Subcutaneous adipose tissue (tissue), 4 donors: ENCODE measurements at places on chromosomes 3 and 15. TPM values are rescaled to one million over a fixed set of nuclear protein-coding genes. Genes with fewer than 3 reads are reported as not detected.

Gene HRG
- not detected for total RNA-seq

Gene PDZRN3
- total RNA-seq: 25.3 TPM

Gene FMN1
- total RNA-seq: 76.7 TPM

Gene ZNF501
- total RNA-seq: 4.4 TPM

Gene OR5K2
- not detected for total RNA-seq

Gene MB21D2
- total RNA-seq: 5.2 TPM

Gene DNAJB11
- total RNA-seq: 34.1 TPM

Gene ACAP2
- total RNA-seq: 66.1 TPM
